Myometrial cell (primary cell): ENCODE measurements at places on chromosomes 12 and 14. TPM values are rescaled to one million over a fixed set of nuclear protein-coding genes. Genes with fewer than 3 reads are reported as not detected.

KRT7 gene
- total RNA-seq = 0.58 and 1.2 TPM in 2 replicates

FAIM2 gene
- total RNA-seq = 0.29 and 0.71 TPM in 2 replicates

ELK3 gene
- 18.2 and 25.2 TPM in 2 replicates for total RNA-seq

TAS2R30 gene
- not detected in 2 replicates for total RNA-seq

TSPAN19 gene
- total RNA-seq = not detected in 2 replicates

BCAT1 gene
- total RNA-seq = 87.1 and 122 TPM in 2 replicates

AMHR2 gene
- total RNA-seq = not detected in 2 replicates

IGF1 gene
- total RNA-seq = not detected in 2 replicates

RFX4 gene
- not detected in 2 replicates for total RNA-seq

RPS6KL1 gene
- total RNA-seq = 1.1 and 2.6 TPM in 2 replicates

KRT6C gene
- total RNA-seq = not detected in 2 replicates

PDZRN4 gene
- total RNA-seq = not detected in 2 replicates

CYP46A1 gene
- total RNA-seq = not detected in 2 replicates

ALDH1L2 gene
- total RNA-seq = 80.8 and 105 TPM in 2 replicates

TSPAN9 gene
- total RNA-seq = 60.8 and 73.5 TPM in 2 replicates

PLCZ1 gene
- not detected in 2 replicates for total RNA-seq

KRT3 gene
- not detected in 2 replicates for total RNA-seq

OR4K5 gene
- not detected in 2 replicates for total RNA-seq

KRT79 gene
- not detected in 2 replicates for total RNA-seq

TMEM132D gene
- not detected in 2 replicates for total RNA-seq

GPRC5D gene
- total RNA-seq = not detected in 2 replicates

PPP1R1A gene
- total RNA-seq = not detected in 2 replicates

CTDSP2 gene
- total RNA-seq = 115 and 118 TPM in 2 replicates

B4GALNT1 gene
- 1.9 and 8.4 TPM in 2 replicates for total RNA-seq

NID2 gene
- 137 and 167 TPM in 2 replicates for total RNA-seq

PIK3C2G gene
- not detected in 2 replicates for total RNA-seq

GCN1 gene
- 68.3 and 74.4 TPM in 2 replicates for total RNA-seq

GAS2L3 gene
- 19.9 and 25.5 TPM in 2 replicates for total RNA-seq

SLC35E3 gene
- 1.7 and 3.2 TPM in 2 replicates for total RNA-seq

P2RX7 gene
- total RNA-seq = 1.6 and 4.6 TPM in 2 replicates

USP44 gene
- 0.86 and 1.6 TPM in 2 replicates for total RNA-seq

ALDH2 gene
- total RNA-seq = 27.8 and 41.8 TPM in 2 replicates

ADAM21 gene
- 0.18 and 0.86 TPM in 2 replicates for total RNA-seq

ATXN7L3B gene
- total RNA-seq = 14.4 and 16.3 TPM in 2 replicates

RIN3 gene
- 0.53 and 2.0 TPM in 2 replicates for total RNA-seq

KRT8 gene
- total RNA-seq = 551 and 563 TPM in 2 replicates

CCDC184 gene
- 0.58 and 1.1 TPM in 2 replicates for total RNA-seq

GALNT8 gene
- not detected in 2 replicates for total RNA-seq

BLOC1S1 gene
- 153 and 189 TPM in 2 replicates for total RNA-seq

DHH gene
- not detected in 2 replicates for total RNA-seq

TMPRSS12 gene
- not detected in 2 replicates for total RNA-seq

DBX2 gene
- not detected in 2 replicates for total RNA-seq

FZD10 gene
- under 0.01 TPM in 1 of 2 replicates, not detected in the other for total RNA-seq

RPL41 gene
- 2,864 and 3,592 TPM in 2 replicates for total RNA-seq

CLEC2B gene
- total RNA-seq = 13.8 and 17.4 TPM in 2 replicates

KRT75 gene
- not detected in 2 replicates for total RNA-seq

MYF6 gene
- not detected in 2 replicates for total RNA-seq

RACGAP1 gene
- total RNA-seq = 53.0 and 62.6 TPM in 2 replicates

IAPP gene
- not detected in 2 replicates for total RNA-seq

KLRG1 gene
- total RNA-seq = 0.58 and 4.3 TPM in 2 replicates

LRRC10 gene
- not detected in 2 replicates for total RNA-seq

NEUROD4 gene
- total RNA-seq = not detected in 2 replicates

RAPGEF3 gene
- total RNA-seq = 0.89 and 4.3 TPM in 2 replicates

ARMH4 gene
- total RNA-seq = 0.58 and 0.71 TPM in 2 replicates

RNU6-7 gene
- total RNA-seq = not detected in 2 replicates

TDP1 gene
- 27.3 and 35.2 TPM in 2 replicates for total RNA-seq
